Stimulated activated naive CD4-positive, alpha-beta T cell treated with Interleukin-2 at 50 U/mL for 16 hours (primary cell): ENCODE measurements at places on chromosomes 4 and X.

DNA sequence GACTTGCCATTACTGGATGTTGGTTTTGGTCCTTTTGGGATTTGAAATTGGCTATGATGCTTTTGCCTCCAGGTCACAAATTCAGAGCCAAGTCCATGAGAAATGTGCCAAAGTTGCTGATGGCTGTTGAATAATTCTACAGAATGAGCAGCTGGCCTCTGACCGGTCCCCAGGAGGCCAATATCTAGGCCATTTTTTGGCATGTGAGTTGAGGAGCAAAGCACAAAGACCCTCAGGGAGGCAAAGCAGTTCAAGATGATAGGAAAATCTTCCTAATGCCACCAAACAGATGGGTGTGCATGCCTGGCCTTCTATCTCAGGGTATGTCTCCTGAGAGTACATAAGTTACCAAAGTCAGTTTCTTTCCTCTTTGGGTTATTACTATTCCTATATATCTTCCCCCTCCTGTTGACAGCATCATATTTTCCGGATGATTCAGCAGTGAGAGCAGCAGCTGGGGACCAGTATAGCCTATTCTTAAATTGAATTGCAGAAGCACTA lies 44.4 kb downstream of the SEL1L3 start:
- no peak for DNase-seq

- no peak for DNase-seq
Observed at GRCh38 chr4:4859799-4860599, 534 bp downstream of the MSX1 start.

GRCh38 chr4:16508968-16509367 lies 282.7 kb upstream of the TAPT1 start:
- no peak for DNase-seq

DNA sequence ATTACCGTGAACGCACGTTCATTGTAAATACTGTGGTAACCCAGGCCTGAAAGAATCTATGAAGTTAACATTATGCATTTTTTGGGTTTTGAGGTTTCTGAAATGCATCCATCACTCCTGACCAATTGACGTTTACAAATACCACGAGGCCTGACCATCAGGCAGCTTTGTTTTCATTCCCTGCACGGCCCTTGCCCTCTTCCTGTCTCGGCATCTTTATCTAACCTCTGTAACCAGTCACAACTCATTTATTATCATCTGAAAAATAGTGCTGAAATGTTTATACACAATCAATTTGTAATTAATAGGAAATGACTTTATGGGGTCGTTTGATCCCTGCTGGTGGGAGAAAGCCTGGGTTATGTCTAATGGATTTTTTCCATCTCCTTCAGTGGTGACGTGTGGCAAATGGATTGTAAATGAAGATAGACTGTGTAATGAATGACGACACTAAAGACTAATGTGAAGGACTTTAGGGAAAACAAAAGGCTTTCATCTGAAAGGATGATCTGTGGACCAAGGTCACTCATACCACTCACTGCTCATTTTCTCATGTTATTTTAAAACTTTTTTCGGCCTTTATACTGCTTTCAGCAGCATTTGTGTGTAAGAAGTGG lies 102.7 kb upstream of the SORBS2 start:
- DNase-seq, result no peak

- DNase-seq, result no peak
Observed at GRCh38 chrX:150781677-150782076, 88.5 kb downstream of the MTMR1 start.

GRCh38 chr4:10074767-10075105 lies 41.9 kb downstream of the WDR1 start:
- no peak for DNase-seq

GRCh38 chr4:48909697-48910096 lies 3.1 kb upstream of the OCIAD2 start:
- DNase-seq, result peak; percentile 44
